Activated naive CD8-positive, alpha-beta T cell treated with anti-CD3 and anti-CD28 coated beads, Interleukin-2, amount 50 U/mL, for 16 hours (primary cell): ENCODE measurements at places on chromosomes 7 and 10.

- no peak for DNase-seq
Measured at GRCh38 chr7:33824911-33825459, 80.4 kb upstream of the BMPER start.

- no peak for DNase-seq
Measured at GRCh38 chr7:120841608-120842007, 16.3 kb downstream of the TSPAN12 start.

- no peak for DNase-seq
Measured at GRCh38 chr10:106919871-106920282, 244.6 kb downstream of the SORCS1 start.

GRCh38 chr7:79064187-79064823 is 389.2 kb downstream of the MAGI2 start:
- no peak for DNase-seq

DNA sequence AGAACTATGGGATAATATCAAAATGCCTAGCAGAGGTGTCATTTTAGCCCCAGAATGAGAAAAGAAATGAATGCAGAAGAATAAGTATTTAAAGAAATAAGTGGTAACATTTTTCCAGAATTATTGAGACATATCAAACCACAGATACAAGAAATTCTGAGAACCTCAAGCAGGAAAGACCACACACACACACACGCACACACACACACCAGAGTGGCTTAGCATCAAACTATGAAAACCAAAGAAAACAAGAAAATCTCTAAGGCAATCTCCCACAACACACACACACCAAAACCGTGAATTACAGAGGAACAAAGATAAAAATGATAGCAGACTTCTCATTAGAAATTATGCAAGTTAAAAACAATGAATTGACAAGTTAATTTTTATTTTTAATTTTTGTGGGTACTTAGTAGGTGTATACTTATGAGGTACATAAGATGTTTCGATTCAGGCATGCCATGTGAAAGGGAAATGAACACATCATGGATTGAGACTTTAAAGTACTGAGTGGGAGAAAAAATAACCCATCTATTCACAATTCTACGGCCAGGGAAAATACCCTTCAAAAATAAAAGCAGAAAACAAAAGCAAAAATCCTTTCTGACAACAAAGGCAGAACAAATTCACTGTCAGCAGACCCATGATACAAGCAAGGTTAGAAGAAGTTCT is 14.6 kb downstream of the PPIF start:
- DNase-seq = no peak

- DNase-seq = no peak
Measured at GRCh38 chr10:60605476-60605875, 172.8 kb upstream of the CDK1 start.

DNA sequence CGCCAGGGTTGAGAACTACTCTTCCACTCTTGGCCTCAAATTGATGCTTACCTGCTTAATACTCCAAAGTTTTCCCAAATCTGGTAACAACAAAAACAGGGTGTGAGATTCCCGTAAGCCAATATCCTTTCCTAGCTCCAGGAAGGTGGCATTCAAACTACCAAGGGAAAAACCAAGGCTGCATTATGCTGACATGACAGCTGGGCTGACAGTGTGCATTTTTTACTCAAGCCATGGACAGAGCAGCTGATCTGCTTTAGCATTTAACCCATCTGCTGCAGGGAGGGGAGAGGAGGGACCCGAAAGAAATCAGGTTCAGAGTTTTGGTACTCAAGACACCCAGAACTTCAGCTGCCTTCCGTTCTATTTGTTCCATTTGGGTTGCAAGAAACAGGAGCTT is 49.8 kb upstream of the RAPGEF5 start:
- no peak for DNase-seq

DNA sequence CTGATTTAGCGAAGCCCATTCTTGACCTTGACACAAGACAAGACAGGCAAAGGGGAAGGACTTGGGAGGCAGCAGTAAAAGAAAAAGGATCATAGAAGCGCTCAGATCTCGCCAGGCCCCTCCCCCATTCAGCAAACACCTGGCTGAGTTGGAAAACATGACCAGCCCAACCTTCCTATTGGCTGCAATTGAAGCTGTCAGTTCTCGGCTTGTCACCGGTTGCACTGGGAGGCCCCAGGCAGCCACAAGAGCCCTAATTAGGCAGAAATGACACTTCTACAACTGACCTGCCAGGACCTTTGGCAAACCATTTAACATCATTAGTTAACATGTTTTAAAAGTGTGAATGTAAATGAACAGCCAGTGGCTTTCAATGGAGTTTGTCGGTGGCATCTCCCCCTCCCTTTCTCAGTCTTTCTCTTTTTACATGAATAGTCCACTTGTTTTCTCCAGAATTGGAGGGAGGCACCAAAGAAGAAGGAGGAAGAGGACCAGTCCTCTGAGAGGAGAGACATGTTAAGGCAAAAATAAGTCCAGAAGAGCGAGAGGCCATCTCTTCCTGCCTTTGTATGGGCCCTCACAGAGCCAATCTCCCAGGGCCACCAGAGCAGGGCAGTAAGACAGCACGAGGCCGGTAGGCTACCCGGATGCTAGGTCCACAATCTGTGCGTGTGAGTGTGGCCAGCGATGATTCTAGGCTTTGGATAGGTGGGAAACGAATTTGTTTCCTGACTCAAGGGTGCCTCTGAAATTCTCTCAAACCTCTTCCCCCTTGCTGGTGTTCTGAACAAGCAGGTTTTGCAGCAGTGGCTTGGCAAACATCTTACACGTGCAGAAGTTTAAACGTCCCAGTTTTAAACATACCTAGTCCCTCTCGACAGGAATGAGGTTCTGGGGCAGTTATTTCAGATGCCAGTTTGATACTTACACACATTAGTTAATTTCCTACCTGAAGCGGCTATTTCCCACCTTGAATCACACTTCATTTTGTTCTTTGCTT is 15.0 kb upstream of the ENO4 start:
- DNase-seq = no peak

DNA sequence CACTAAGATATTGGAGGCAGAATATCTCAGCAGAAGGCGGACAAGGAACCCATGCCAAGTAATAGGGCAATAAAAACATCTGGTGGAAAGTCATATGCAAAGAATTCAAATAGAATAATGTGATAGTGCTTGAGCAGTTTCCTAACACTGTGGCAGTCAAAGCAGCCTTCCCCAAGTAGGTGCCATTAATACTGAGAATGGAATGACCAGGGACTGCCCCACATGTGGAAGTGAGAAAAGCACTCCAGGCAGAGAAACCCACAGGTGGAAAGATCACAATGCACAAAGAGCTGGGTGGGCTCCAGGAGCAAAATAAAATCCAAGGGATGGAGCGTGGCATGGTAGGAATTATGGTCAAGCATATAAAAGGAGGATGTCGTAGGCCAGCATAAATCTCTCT is 64.4 kb upstream of the NME8 start:
- no peak for DNase-seq

- no peak for DNase-seq
Measured at GRCh38 chr10:17415046-17415658, 39.2 kb downstream of the ST8SIA6 start.

DNA sequence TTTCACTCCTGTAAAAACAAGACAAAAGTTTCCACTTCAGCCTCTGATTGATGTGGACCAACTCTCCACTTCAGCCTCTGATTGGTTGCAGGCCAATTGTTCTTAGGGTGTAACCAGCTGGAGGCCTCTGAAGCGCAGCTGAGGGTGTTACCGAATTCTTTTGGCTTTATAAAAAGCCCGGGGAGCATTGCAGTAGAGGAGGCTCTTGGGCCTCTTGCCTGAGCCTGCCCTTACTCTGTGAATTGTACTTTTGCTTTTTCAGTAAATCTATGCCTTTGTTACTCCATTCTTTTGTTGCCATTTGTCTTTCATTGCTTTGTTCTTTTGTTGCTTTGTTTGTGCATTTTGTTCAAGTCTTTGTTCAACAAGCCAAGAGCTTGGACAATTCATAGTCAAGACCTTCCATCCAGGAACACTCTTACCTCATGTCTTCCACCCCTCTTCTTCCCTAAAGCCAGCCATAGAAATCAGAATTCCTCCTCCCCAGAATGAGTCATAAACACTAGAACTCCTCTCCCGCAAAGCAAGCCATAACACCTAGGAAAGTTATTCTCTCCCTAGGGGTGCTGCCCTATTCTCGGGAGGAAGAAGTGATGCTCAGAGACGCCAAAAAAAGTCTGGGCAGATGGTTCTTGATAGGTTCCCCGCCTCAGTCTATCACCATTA is 53.5 kb upstream of the ARMC3 start:
- DNase-seq = no peak

DNA sequence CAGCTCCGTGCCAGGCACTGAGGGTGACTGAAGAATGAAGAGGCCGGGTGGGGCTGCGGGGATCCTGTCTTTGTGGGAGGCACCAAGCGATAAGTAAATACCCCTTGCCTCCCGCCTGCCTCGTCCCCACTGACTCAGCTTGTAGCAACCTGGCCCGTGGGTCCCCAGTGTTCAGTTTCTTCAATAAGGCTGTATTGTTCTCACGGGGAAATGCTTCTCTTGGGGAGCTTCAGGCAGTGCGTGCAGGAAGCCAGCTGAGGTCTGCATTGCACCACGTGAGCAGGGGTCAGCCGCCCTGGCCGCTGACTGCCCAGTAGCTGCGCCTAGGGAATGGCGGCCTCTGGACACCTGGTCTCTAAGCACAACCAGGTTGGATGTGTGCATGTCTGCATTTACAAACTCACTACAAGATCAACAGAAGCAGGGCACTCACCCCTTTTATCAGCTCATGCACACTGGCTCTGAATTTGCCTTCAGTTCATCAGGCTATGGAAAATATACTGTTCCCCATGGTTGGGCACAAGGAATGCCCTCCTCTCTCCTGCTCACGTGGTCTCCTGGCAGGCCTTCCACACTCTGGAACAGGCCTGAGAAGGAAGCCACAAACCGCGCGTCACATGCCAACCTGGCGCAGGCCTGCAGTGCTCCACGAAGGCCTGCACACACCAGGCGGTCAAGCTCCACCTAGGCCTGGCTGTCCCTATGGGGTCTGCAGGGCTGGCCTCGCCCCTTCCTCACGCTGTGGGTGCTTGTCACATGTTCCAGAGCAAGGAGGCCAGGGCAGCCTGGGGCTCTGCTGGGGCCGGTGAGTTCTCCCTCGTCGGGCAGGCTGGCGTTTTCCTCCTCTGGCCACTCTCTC is 135.7 kb upstream of the RNF32 start:
- no peak for DNase-seq

DNA sequence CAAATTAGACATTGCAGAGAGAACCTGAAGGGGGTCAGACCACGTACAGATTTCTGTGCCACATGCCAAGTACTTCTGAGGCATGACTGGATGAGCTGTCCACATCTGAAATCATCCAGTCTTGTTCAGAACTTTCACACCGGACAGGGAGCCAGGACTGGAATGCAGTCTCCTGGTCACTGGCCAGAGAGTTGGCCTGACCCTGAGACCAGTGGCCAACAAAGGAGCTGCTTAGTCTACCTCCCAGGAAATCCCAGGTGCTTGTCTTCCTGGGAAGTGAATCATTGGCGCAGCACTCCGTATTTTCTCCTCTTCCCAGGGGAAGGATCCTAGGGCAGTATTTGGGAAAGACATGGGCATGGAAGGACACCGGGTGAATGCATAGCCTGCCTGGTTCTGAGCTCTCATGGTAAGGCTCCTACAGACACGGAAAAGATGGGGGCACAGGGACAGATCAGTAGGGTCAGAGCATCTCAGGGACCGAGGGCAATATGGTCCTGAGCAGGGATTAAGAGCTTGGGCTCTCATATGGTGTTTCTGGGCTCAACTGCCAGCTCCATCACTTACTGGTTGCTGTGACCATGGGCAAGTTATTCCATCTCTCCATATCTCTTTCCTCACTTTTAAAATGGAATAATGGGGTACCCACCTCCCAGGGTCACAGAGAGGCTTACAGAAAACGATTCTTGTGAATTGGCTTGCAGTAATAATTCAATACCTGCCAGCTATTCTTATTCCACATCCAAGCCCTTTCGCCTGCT is 1.3 kb upstream of the SCD start:
- DNase-seq = no peak

GRCh38 chr7:25662841-25663800 is 434.8 kb upstream of the NPVF start:
- DNase-seq = no peak

DNA sequence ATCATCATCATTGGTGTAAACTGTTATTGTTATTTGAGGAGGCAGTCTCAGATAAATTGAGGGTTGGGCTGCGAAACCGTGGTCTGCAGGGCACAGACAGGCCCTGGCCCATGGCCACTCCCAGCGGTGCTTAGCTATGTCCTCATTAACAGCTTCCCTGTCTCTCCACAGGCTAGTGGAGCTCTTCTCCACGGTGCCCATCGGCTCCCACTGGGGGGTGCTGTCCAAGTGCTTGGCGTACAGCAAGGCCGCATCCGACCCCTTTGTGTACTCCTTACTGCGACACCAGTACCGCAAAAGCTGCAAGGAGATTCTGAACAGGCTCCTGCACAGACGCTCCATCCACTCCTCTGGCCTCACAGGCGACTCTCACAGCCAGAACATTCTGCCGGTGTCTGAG is 21.6 kb downstream of the GPR26 start:
- DNase-seq = no peak

DNA sequence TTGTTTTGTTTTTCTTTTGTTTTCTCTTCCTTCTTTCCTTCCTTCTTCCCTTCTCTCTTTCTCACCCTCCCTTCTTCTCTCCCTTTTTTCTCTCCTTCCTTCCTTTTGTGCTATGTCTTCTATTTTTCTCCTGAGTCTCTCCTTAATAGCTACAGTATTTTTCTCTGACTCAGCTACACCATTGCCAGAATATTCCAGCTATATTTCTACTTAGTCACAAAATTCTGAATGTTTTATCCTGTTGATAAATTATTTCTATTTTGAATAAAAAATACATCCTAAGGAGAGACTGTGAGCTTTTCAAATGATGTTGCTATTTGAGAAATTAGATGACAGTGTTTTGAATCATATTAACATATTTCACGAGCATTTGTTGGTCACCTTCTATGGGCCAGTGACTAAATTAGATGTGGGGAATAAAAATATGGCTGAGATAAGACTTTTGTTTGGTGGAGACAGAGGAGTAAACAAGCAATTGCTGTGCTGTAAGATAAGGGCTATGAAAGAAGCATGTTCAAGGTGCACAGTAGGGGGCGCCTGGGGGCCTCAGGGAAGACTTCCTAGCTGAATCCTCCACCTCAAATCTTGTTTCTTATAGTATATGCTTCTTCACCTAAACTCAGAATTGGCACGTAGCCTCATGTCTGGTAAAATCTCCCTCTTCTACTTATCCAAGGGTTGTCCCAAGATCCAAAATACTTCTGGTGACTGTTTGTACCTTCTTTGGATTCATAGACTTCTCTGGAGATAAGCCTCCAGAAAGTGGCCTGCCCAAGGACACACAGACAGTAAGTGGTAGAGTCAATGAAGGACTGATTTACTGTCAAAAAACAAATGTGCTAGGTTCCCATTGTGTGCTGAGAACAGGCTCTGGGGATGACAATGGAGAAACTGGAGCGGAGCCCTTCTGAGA is 115.5 kb upstream of the CREB5 start:
- peak; percentile 13 for DNase-seq

DNA sequence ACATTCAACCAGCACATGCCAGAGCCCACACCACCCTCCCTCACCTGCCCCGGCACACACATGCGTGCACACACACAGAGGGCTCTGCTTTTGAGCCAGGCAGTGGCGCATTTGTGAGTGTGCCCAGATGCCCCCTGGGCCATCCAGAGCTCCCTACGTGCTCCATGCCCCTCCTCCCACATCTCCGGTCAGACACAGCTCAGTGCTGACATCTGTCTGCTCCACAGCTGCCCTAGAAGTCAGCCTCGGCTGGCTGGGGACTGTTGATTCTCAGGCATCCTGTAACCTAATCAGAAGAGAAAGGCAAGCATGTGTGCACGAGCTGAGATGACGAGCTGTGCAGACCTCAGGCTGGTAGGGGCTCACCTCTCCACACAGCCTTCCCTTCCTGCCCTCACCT is 135.1 kb downstream of the ZMIZ1 start:
- DNase-seq = no peak

- no peak for DNase-seq
Measured at GRCh38 chr7:28018856-28019465, 161.6 kb downstream of the JAZF1 start.
